ENCODE measurements at places on chromosomes 5 and 9.

DNA sequence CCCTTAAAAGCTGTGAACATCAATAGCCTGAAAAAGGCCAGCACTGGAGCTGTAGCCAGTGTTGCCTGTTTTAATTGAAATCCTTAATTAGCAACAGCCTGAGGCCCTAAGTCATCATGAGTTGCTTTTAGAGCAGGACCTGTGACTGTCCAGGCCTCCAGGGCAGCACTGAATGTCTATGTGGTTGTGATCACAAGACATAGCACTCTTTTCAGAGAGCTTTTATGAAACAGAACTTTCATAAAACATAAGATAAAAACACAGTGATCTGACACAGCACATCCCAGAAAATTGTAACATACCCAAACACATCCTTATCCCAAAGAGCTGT is 85.5 kb upstream of the MYO10 start:
- DNase-seq = no peak

DNA sequence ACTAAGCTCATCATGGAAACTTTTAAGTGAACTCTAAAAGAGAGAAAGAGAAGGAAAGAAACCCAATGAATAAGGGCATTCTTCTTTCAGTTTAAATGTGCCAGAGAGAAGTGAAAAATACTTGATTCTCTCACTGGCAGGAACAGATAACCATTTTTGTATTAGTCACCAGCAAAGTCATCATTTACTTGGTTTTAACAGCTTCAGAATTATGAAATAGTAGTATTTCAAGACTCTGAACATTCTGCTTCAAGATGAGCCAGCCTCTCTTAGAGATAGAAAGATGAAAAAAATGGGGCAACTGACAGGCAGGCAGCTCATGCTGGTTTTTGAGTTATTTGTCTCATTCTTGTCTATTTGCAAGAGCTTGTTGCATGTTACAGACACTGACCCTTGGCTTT is 103.5 kb downstream of the GCNT1 start:
- DNase-seq = no peak

DNA sequence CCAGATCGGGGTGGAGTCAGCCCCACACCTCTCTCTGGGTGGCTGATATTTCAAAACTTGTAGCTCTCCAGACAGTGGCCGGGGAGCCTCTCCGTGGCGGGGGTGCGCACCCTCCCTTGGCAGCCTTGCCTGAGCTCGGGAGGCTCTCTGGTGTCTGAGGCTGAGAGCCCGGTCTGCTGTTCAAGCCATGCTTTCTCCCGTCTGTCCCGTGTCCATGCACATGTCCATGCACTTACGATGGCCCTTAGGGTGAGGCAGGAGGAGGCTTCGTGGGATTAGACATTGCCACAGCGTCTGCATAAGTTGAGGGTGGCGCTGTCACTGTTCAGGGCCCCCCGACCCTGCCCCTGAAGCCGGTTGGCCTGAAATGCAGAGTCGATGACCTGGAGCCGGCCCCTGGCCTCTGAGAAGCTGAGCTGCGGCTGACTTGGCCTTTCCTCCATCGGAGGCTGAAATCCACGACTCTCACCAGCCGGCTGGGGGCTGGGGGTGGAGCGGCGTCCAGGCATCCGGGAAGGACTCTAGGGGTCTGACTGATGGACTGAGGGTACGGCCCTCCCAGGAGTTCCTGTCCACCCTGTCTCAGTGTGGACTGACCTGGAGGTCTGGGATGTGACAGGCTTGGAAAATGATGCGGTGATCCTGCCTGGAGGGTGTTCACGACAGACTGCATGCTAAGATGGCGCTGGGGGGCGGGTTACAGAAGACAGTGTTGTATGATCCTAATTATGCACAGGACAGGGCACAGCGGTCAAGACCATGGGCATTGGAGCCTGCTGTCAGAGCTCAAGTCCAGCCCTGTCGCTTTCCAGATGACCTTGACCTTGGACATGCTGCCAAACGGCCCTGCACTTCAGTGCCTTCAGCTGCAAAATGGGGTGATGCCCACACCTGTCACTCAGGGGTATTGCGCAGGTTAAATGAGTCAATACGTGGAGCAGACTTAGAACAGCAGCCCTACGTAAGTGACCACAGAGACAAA is 18.3 kb upstream of the SLC2A6 start:
- DNase-seq = no peak

- no peak for DNase-seq
These were observed 137.9 kb downstream of the SEC61B start for GRCh38 chr9:99360026-99360425.

GRCh38 chr5:105803431-105803830 is 1867.3 kb downstream of the EFNA5 start:
- no peak for DNase-seq

GRCh38 chr5:17854901-17855300 is 220.6 kb downstream of the TAF11L14 start:
- DNase-seq = no peak

DNA sequence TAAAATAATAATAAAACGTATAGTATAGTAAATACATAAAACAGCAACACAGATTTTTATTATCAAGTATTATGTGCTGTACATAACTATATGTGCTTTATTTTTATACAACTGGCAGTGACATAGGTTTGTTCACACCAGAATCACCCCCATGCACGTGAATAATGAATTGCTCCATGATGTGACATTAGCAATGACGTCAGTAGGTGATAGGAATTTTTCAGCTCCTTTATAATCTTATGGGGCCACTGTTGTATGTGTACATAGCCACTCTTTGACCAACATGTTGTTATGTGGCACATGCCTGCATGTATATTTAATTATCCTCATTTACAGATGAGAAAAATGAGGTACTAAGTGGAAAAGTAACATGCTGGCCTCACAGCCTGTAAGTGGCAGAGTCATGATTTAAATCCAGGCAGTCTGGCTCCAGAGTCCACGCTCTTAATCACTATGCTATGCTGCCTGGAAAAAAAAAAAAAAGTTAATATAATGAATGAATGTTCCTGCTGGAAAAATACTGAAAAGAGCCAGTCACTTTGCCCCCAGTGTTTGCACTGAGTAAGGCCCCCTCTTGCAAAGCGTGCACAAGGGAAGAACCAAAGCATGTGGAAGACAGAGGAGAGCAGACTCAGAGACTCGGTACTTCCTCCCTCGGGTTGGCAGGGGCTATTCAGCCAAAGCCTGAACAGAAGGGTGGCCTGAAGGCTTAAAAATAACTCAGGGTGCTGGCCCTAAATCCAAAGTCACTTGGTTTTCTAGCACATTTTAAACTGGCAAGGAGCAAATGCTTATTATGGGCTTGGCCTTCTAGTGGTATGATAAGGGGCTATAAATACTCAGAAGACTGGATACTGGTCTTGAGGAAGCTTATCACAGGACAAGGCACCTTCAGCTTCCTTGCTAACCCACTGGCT is 206.8 kb downstream of the GLIS3 start:
- DNase-seq = no peak

GRCh38 chr5:181173420-181174342 is 26.3 kb downstream of the OR2V2 start:
- no peak for DNase-seq

- DNase-seq = no peak
These were observed 32.8 kb downstream of the GDNF start for GRCh38 chr5:37807015-37807414.

Measured in activated naive CD8-positive, alpha-beta T cell treated with anti-CD3 and anti-CD28 coated beads, Interleukin-2, amount 50 U/mL, for 16 hours (primary cell).